Left renal cortex interstitium (tissue), 4 donors: ENCODE measurements at places on chromosomes 13 and 19. TPM values are rescaled to one million over a fixed set of nuclear protein-coding genes. Genes with fewer than 3 reads are reported as not detected.

GRCh38 chr19:19464339-19465098 is 50.8 kb downstream of the TSSK6 start:
- DNase-seq = no peak

- DNase-seq = no peak
Observed at GRCh38 chr13:99980824-99981734, 505 bp upstream of the ZIC2 start.

The NAPSA gene
- polyA plus RNA-seq = 10.9 TPM

DNA sequence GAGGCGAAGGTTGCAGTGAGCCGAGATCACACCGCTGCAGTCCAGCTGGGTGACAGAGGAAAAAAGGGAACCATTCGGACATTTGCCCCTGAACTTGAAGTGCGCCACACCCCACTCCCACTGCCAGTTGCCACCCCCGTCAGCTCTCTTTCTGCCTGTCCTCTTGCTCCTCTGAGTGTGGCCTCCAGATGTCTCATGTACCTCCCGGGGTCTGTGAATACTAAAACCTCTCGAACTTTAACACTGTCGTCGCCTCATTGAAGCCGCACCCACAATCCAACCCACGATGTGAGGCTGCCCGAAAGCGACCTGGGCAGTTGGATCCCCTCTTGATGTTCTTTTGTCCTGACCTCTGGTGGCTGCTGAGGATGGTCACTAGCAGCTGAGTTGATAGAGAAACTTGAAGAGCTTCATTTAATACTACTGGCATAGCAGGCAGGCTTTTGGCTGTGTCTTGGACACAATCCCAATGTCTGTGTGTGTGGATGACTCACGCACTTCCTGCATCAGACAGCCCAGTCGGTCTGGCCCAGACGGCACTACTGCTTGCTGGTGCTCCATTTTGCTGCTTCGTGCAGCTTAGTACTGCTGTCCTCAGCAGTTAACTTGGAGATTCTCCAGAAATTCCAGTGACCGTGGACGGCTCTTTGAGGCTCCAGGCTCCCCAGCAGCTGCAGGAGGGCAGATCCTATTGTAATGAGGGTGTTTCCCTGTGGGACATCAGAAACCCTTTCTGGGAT is 4.2 kb downstream of the FPR3 start:
- no peak for DNase-seq

- DNase-seq = no peak
Observed at GRCh38 chr19:18091217-18091608, 4.5 kb upstream of the IL12RB1 start.

GRCh38 chr19:45826934-45827333 is 11.8 kb upstream of the RSPH6A start:
- DNase-seq = no peak

- DNase-seq = no peak
Observed at GRCh38 chr13:66040506-66040905, 1189.6 kb downstream of the PCDH9 start.

DNA sequence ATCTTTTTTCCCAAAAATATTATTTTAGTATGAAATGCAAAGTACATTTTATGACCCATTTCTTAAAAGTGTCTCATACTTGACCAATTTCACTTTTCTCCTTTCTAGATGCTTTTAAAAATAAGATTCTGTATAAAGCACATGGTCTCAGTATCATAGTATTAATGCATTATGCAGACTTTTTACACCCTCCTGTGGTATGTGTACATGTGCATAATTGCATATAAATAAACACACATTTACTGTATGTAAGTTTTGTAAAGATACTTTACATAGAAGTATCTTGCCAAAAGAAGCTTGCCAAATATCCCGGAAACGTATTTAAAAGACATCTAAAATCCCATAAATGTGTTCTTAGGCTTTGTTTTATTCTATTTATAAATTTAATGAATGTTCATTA is 85.1 kb upstream of the MAB21L1 start:
- no peak for DNase-seq

The KLK14 gene
- polyA plus RNA-seq = 0.51 TPM

DNA sequence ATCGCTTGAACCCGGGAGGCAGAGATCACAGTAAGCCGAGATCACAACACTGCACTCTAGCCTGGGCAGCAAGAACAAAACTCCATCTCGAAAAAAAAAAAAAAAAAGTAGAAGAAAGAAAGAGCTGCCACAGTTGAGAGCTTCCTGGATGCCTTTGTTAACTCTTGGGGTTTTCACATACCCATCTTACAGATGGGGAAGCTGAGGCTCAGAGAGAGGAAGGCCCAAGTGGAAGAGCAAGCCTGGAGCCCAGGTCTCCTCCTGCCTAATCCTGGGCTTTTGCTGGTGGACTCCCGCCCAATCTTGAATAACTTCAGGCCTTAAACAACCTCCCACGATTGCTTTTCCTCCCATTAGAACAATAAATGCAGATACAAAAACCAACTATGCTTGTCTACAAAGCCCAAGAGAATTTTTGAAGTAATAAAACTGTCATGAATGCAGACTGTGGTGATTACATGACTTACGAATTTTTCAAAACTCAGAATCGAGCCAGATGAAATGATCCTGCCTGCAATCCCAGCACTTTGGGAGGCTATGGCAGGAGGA is 41.7 kb downstream of the LTBP4 start:
- DNase-seq = no peak
